ENCODE measurements at places on chromosomes 4 and X.

DNA sequence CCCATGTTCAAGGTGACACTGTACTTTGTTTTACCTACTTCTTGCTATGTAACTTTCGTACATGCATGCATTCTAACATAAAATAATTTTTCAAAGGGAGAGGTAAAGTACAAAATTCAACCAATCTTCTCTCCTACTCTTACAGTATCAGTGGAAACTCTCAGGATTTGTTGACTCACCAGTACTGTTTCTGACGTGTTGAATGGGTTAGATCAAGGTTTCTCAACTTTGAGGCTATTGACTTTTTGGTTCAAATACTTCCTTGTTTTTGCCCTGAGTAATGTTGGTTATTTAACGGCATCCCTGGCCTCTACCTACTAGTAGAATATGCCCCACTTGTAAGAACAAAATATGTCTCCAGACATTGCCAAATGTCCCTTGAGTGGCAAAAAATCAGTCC lies 94.6 kb upstream of the SMAD1 start:
- no peaks in the 10 kb centered on the region for H3K27me3 ChIP-seq
- H3K27ac ChIP-seq, result no peak overlapping the region
- no peaks in the 10 kb centered on the region for H3K4me1 ChIP-seq
- no peak overlapping the region for H3K4me3 ChIP-seq
- DNase-seq, result no peak

DNA sequence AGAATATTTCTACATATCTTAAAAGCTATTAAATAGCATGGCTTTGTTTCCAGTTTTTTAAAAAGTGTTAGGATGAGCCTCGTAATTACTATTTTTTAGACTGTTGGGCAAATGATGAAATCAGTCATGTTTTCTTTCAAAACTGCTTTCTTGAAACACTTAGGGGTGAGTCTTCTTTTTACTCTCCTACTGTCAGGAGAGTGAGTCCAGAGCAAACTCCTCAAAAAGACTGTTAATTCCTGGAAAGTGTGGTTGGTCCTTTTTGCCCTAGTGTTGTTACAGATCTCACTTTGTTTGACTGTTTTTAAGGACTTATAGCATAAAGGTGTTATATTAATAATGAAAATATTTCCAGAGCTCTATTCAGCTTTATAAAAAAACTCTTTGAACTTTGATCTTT lies 6.3 kb downstream of the GSTCD start:
- DNase-seq, result no peak
- no peak overlapping the region for H3K27ac ChIP-seq
- no peaks in the 10 kb centered on the region for H3K36me3 ChIP-seq

DNA sequence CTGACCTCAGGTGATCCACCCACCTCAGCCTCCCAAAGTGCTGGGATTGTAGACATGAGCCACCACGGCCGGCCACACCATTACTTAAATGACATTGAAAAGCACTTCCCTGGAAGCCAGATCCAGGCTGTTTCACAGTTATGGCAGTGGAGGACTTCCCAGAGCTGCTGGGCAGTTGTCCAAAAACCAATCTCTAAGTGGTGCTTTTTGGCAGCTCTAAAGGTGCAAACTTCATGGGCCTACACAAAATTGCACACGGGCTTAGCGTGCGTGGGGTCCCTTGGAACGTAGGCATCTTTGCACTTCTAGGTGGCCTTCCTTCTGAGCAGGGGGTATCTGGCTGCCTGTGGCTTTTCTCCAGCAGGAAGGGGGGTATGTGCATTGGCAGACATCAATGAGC lies 172.3 kb downstream of the SHOX start:
- H3K27me3 ChIP-seq, result no peaks in the 10 kb centered on the region
- DNase-seq, result peak; percentile 9

GRCh38 chrX:133918361-133918771 lies 67.0 kb downstream of the GPC3 start:
- H3K4me1 ChIP-seq, result no peaks in the 10 kb centered on the region
- no peak for DNase-seq
- H3K27me3 ChIP-seq, result no peaks in the 10 kb centered on the region
- no peaks in the 10 kb centered on the region for H3K36me3 ChIP-seq

GRCh38 chr4:123411514-123411913 lies 14.9 kb downstream of the SPRY1 start:
- no peaks in the 10 kb centered on the region for H3K4me1 ChIP-seq
- H3K27ac ChIP-seq, result peak overlapping the region; percentile 14
- no peak for DNase-seq

DNA sequence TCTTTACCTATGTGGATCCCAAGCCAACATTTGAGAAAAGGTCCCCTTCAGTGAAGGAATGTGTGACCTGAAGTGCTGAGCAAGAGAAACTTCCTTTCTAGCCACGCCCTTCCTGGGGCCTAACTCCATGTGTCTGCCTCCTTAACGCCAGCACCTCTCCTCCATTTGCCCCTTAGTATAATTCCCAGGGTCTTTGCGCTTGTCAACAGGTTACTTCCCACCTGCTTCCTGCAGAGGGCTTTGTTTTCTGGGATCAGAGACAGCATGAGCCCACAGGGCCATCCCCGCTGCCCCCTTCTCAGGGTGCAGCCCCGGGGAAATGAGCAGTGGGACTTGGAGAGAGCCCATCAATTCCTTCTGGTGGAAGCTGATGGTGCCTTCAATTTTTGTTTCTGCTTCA lies 45.9 kb upstream of the DRD5 start:
- H3K4me3 ChIP-seq, result no peak overlapping the region
- DNase-seq, result no peak
- no peaks in the 10 kb centered on the region for H3K36me3 ChIP-seq
- no peak overlapping the region for H3K27ac ChIP-seq
- H3K4me1 ChIP-seq, result no peaks in the 10 kb centered on the region
- H3K27me3 ChIP-seq, result no peaks in the 10 kb centered on the region

- H3K27me3 ChIP-seq, result no peaks in the 10 kb centered on the region
- DNase-seq, result no peak
- no peaks in the 10 kb centered on the region for H3K4me1 ChIP-seq
- no peaks in the 10 kb centered on the region for H3K36me3 ChIP-seq
Measured at GRCh38 chr4:129323658-129324057, 227.7 kb downstream of the C4orf33 start.

- no peaks in the 10 kb centered on the region for H3K4me1 ChIP-seq
- H3K4me3 ChIP-seq, result no peak overlapping the region
- peaks cover 13% of the 10 kb centered on the region for H3K36me3 ChIP-seq
- no peaks in the 10 kb centered on the region for H3K27me3 ChIP-seq
- H3K27ac ChIP-seq, result no peak overlapping the region
Measured at GRCh38 chr4:118811832-118812231, 24.1 kb downstream of the SEC24D start.

DNA sequence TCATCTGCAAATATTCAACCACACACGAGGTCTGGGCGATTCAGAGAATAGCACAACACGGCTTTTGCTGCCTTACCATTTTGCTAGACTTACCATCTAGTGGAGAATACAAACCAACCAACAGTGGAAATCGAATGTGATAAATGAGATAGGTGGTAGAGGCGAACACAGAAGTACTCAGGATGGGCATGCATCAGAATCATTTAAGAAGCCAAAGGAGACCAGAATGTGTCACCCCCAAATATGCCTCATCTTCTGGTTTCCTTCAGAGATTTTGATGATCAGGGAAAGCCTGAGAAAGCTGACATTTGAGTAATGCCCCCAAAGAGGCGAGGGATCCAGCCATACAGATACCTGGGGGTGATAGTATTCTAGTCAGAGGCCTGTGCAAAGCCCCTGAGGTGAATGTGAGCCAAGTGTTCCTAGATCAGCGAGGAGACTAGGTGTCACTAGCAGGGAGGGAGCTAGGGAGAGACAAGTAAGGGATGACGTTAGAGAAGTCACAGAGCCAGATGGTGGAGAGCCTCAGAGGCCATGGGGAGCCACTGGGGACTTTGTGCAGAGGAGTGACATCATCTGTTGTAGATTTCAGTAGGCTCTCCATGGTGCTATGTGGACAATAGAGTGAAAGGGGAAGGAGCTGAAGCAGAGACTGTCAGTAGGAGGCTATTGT lies 1.7 kb downstream of the MTMR1 start:
- no peak overlapping the region for H3K4me3 ChIP-seq
- H3K4me1 ChIP-seq, result no peaks in the 10 kb centered on the region
- H3K27ac ChIP-seq, result peak overlapping the region; percentile 82
- DNase-seq, result no peak

GRCh38 chr4:81427344-81427821 lies 44.3 kb downstream of the RASGEF1B start:
- no peaks in the 10 kb centered on the region for H3K27me3 ChIP-seq
- H3K4me1 ChIP-seq, result peaks cover 4% of the 10 kb centered on the region
- no peak for DNase-seq
- no peak overlapping the region for H3K4me3 ChIP-seq

GRCh38 chr4:71062436-71062835 lies 69.0 kb downstream of the DCK start:
- peaks cover 3% of the 10 kb centered on the region for H3K4me1 ChIP-seq
- DNase-seq, result no peak
- H3K36me3 ChIP-seq, result no peaks in the 10 kb centered on the region
- no peak overlapping the region for H3K4me3 ChIP-seq

GRCh38 chr4:140769209-140769608 lies 13.0 kb upstream of the TBC1D9 start:
- no peaks in the 10 kb centered on the region for H3K27me3 ChIP-seq
- H3K36me3 ChIP-seq, result no peaks in the 10 kb centered on the region
- DNase-seq, result no peak
- no peak overlapping the region for H3K27ac ChIP-seq
- no peak overlapping the region for H3K4me3 ChIP-seq

- no peak overlapping the region for H3K27ac ChIP-seq
- DNase-seq, result no peak
- no peaks in the 10 kb centered on the region for H3K27me3 ChIP-seq
Measured at GRCh38 chrX:7586126-7586525, 256.8 kb upstream of the VCX start.

- no peaks in the 10 kb centered on the region for H3K36me3 ChIP-seq
- DNase-seq, result no peak
Measured at GRCh38 chr4:60619531-60620305, 580.4 kb upstream of the ADGRL3 start.
